ENCODE measurements at places on chromosomes 1 and 21.

- H3K27ac ChIP-seq, result no peak overlapping the region
- H3K4me3 ChIP-seq, result no peak overlapping the region
- no peak for DNase-seq
- no peaks in the 10 kb centered on the region for H3K4me1 ChIP-seq
- no peaks in the 10 kb centered on the region for H3K27me3 ChIP-seq
These were observed 5.1 kb upstream of the NEK7 start for GRCh38 chr1:198151688-198152087.

DNA sequence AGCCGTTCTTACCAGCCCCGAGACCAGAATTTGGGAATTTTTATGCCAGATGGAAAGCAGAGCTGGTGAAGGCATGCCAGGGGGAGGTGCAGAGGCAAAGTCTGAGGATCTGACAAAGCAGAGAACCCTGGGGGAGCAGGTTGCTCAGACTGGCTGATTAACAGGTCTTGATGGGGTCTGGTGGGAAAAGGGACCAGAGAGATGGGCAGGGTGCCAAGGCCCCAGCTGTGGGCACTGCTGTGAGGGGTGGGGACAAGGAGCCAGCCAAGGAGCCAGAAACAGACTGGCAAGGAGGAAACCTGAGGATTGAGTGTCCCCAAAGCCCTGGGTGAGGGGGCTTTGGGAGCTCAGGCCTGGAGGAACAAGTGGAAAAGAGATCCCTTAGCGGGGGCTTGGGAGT lies 21.4 kb downstream of the RPS6KA1 start:
- no peak overlapping the region for H3K4me3 ChIP-seq
- no peak overlapping the region for H3K27ac ChIP-seq
- peaks cover 13% of the 10 kb centered on the region for H3K36me3 ChIP-seq
- DNase-seq, result no peak
- no peaks in the 10 kb centered on the region for H3K4me1 ChIP-seq
- no peaks in the 10 kb centered on the region for H3K27me3 ChIP-seq

- H3K4me1 ChIP-seq, result peaks cover 17% of the 10 kb centered on the region
- H3K27me3 ChIP-seq, result no peaks in the 10 kb centered on the region
- DNase-seq, result no peak
- peaks cover 14% of the 10 kb centered on the region for H3K36me3 ChIP-seq
- H3K27ac ChIP-seq, result peak overlapping the region; percentile 30
These were observed 27.7 kb downstream of the PTPRF start for GRCh38 chr1:43558346-43558841.

DNA sequence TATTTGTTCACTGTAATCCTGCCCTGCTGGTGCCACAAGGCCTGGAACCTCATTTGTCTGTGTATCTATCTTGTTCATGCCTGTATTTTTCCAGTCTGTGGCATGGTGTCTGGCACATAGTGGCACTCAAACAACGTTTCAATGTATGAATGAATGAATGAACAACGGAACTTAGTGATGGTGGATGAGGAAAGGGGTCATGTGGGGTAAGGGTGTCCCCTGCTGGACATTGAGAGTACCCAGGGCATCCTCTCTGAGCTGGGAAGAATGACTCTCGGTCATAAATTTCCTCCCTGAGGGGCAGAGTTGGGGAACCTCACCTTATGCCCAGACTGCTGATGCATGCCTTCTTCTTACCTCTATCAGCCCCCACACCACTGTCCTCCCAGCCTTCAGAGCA lies 18.9 kb upstream of the ZNF683 start:
- H3K27ac ChIP-seq, result no peak overlapping the region
- H3K4me1 ChIP-seq, result peaks cover 3% of the 10 kb centered on the region
- H3K27me3 ChIP-seq, result no peaks in the 10 kb centered on the region
- H3K4me3 ChIP-seq, result no peak overlapping the region
- no peak for DNase-seq

GRCh38 chr1:97758541-97759057 lies 162.2 kb downstream of the DPYD start:
- no peaks in the 10 kb centered on the region for H3K4me1 ChIP-seq
- no peak overlapping the region for H3K4me3 ChIP-seq
- no peaks in the 10 kb centered on the region for H3K27me3 ChIP-seq

DNA sequence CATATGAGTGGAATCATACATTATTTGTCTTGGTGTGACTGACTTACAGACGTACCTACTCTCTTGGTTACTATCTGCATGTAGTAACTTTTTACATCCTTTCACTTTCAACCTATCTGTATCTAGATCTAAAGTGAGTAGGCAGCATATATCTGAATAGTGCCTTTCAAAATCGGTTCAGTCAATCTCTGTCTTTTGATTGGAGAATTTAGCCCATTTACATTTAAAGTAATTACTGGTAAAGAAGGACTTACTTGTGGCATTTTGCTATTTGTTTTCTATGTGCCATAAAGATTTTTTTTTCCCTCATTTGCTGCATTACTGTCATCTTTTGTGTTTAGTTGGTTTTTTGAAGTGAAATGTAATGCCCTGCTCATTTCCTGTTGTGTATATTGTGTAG lies 14.2 kb downstream of the UTS2 start:
- no peaks in the 10 kb centered on the region for H3K4me1 ChIP-seq
- H3K36me3 ChIP-seq, result no peaks in the 10 kb centered on the region
- H3K27me3 ChIP-seq, result no peaks in the 10 kb centered on the region
- H3K27ac ChIP-seq, result no peak overlapping the region
- no peak for DNase-seq

DNA sequence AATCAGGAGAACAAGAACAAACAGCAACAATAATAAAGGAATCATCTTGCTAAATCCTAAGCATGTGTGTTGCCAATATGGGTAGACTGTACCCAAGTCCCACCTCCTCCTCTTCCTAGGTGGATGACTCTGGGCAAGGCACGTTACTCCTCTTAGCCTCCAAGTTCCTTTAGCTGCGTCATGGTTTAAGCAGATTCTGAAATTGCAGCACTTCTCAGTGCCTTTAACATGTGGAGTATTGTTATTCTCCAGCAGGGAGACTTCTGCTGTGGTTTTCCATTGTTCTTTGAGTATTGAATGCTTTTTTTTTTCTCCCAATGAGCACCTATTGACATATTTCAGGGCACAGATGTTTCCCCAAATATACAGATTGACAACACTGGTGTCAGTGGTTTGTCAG lies 15.5 kb downstream of the ARHGEF10L start:
- H3K4me3 ChIP-seq, result no peak overlapping the region
- no peak overlapping the region for H3K27ac ChIP-seq
- no peak for DNase-seq

DNA sequence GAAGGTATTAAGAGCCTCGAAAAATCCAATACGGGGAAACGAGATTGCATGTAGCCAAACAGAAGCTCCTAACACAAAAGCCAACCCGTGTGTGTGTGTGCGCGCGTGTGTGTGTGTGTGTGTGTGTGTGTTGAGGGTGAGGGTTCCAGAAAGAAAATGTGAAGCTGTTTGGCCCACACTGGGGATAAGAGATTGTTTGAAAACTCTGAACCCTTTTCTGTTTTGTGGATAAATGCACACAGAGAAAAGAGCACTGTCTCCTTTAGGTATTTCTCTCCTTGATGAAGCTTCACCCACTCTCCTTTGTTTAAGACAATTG lies 1.9 kb downstream of the WLS start:
- H3K27ac ChIP-seq, result no peak overlapping the region
- H3K36me3 ChIP-seq, result no peaks in the 10 kb centered on the region
- peaks cover 8% of the 10 kb centered on the region for H3K4me1 ChIP-seq
- no peak for DNase-seq
- H3K27me3 ChIP-seq, result peaks cover 64% of the 10 kb centered on the region

- H3K4me1 ChIP-seq, result peaks cover 20% of the 10 kb centered on the region
- H3K27ac ChIP-seq, result no peak overlapping the region
- H3K36me3 ChIP-seq, result no peaks in the 10 kb centered on the region
- no peak for DNase-seq
- H3K4me3 ChIP-seq, result no peak overlapping the region
These were observed 2.4 kb downstream of the S100A5 start for GRCh38 chr1:153538315-153538821.

DNA sequence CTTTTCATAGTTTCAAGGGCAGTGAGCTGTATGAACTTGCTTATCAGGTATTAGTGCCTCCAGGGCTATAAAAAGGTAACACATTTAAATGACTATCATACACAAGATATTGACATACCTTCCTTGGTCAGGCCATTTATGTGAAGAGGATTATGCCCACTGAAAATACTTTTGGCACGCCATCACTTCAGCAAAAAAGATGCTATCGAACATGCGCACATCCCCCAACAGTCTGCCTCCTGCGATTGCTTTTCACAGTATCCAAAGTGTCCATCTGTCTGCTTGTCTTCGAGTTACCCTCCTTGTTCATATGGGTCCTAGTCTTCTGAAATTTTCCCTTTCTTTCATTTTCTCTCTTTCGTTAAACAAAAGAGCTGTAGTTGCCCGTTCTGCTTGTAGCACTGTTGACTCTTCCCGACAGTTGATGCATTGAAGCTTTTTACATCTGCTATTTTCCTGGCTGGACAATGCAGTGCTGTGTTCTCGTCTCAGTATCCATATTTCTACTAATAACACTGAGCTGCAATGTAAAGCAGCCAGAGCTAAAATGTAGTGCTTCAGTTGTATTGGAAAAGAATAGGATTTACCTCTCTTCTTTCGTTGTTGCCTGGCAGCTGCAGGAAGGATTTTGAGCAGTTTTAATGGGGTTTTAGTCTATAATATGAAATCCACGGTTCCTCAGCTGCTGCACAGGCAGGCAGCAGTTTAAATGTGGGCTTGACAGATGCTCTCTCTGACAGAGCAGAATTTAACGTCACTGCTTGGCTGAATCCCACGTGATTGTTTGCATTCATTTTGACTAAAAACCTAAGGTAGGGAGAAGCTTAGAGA lies at the start of gene B3GALT2:
Gene B3GALT2 (minus strand): TSS at position 713 of the 831 bp plus-strand sequence. CDS start 5,051 bp downstream, outside the sequence.
- no peak within 1 kb of the TSS for H3K4me3 ChIP-seq
- no peaks in the 10 kb centered on the region for H3K36me3 ChIP-seq
- no peaks in the 10 kb centered on the region for H3K4me1 ChIP-seq
- no peak for DNase-seq

DNA sequence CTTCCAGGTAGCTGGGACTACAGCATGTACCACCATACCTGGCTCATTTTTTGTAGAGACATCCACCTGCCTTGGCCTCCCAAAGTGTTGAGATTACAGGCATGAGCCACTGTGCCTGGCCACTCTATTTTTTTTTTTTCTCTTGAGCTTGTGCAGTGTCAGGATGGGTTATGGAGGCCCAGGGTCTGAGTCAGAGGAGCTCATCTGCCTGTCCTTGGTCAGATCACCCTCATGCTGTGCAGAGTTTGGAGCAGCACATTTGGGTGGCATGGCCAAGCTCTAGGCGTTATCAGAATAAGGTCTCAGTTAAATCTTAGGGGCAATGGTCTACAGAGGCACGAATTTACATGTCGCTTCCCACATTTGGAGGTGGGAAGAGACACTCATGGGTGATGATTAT lies 16.9 kb downstream of the METTL13 start:
- no peaks in the 10 kb centered on the region for H3K27me3 ChIP-seq
- H3K4me3 ChIP-seq, result no peak overlapping the region
- H3K27ac ChIP-seq, result no peak overlapping the region
- peaks cover 45% of the 10 kb centered on the region for H3K36me3 ChIP-seq
- H3K4me1 ChIP-seq, result peaks cover 11% of the 10 kb centered on the region
- no peak for DNase-seq

DNA sequence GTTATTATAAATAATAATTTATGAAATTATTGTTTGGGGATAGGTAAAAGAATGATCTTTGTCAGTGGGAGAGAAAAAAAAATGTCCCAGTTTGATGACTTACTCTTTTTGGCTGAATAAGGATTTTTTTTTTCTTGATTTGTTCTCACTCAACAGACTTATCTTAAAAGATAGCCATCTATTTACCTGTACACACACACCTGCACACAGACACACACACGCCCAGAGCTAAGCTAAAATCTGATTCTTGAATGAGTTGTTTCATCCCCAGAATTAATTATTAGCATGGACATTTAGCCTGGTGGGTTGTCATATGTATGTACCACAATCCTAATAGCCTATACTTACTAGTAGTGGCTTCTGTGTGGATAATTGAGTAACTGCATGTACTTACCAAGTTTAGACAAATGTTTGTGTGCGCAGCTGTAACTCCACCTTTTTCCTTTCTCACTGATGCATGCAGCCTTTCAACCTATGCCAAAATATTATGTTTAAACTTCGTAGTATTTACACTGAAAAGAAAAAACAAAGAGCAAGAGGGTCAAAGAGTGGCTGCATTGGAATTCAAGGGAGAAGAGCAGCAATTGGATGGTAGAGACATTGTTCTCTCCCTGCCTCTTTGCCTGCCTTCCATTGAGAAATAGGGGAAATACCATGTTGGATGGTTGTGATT lies 174.3 kb downstream of the ADGRL2 start:
- H3K4me3 ChIP-seq, result no peak overlapping the region
- H3K27me3 ChIP-seq, result no peaks in the 10 kb centered on the region
- H3K4me1 ChIP-seq, result peaks cover 18% of the 10 kb centered on the region
- H3K36me3 ChIP-seq, result peaks cover 42% of the 10 kb centered on the region
- no peak for DNase-seq

DNA sequence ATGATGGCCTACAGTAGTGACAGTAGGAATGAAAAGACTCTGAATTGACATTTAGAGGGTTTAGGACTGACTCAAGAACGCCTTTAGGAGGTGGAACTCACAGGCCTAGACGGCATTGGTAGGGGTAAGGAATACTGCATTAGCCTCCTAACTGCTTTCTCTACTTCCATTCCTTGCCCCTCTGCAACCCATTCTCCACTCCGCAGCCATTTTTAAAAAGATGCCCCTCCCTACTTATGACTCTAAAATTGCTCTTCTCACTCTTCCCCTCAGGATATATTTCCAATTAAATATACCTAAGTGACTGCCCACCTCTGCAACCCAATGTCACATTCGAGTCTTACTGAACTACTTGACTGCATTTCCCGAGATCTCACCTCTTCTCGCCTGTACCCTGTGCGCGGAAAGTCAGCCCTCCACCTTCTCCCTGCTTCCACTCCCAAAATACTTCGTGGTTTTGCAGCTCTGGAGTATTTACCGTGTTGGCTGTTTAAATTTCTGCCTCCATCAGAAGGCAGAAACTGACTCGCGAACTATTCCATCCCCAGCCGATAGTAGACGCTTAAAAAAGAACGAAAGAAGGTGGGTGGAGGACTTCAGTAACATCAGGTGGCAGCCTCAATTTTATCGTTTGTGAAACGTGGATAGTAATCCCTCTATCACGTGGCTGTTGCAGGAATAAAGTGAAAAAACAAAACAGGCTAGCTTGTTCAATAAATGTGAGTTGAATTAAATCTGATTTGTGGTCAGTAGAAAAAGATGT lies 1.1 kb upstream of the YBX1 start:
- H3K27ac ChIP-seq, result peak overlapping the region; percentile 89
- peaks cover 8% of the 10 kb centered on the region for H3K4me1 ChIP-seq
- no peaks in the 10 kb centered on the region for H3K27me3 ChIP-seq
- H3K36me3 ChIP-seq, result peaks cover 5% of the 10 kb centered on the region
- H3K4me3 ChIP-seq, result peak overlapping the region; percentile 83

DNA sequence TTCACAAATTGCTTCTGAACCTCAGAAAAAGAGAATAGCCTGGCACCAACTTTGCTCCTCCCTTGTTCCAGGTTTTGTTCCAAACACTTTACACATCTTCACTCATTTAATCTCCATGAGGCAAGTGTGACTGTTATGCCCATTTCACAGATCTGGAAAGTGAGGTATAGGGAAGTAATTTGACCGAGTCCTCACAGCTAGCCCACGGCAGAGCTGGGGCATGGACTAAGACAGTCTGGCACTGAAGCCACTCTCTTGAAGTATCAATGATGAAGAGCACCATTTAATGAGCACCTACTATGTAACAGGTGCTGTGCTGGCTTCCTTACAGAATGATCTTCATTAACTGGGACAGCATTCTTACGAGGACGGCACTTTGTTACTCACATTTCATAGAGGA lies 19.0 kb downstream of the C1QB start:
- no peak for DNase-seq
- H3K27ac ChIP-seq, result no peak overlapping the region
- no peaks in the 10 kb centered on the region for H3K27me3 ChIP-seq
- no peaks in the 10 kb centered on the region for H3K36me3 ChIP-seq
